Activated naive CD4-positive, alpha-beta T cell treated with anti-CD3 and anti-CD28 coated beads for 36 hours (primary cell): ENCODE measurements at places on chromosomes 5 and 9. TPM values are rescaled to one million over a fixed set of nuclear protein-coding genes. Genes with fewer than 3 reads are reported as not detected.

ARHGEF39 gene
- 30.4 TPM for total RNA-seq

CD274 gene
- 15.0 TPM for total RNA-seq

DNA sequence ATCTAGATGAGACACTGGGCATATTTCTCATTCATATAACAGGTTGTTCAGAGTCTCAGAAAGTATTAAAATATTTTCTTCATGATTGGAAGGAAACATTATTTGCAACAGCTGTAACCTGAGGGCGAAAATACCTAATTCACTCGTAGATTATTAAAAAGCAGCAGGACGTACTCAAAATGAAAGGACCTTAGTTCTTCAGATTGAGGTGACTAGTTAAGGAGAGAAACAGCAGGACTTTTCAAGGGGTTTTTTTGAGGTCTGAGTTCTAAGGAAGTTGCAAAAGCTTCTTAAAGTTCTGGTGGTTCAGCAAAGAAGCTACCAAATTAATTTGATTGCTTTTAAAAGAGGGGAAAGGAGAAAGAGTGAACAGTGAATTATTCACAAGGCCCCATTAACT, 174.9 kb downstream of the TMEM161B start:
- DNase-seq: no peak

DNA sequence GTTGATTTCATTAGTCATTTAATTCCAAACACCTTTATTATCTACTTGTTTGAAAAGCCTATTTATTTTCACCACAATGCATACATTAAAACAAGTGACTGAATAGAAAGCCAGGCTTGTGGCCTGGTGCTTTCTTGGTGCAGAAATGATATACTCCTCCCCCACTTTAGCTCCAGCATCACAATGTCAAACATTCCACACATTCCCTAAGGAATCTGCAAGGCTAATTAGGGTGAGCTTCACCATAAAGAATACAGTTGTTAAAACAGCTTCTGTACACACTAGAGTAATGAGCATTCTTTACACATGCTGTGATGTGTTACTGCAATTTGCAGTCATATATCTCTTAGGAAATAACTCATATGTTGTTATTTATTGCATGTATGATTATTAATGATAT, 705.7 kb downstream of the CETN3 start:
- DNase-seq: no peak

DNA sequence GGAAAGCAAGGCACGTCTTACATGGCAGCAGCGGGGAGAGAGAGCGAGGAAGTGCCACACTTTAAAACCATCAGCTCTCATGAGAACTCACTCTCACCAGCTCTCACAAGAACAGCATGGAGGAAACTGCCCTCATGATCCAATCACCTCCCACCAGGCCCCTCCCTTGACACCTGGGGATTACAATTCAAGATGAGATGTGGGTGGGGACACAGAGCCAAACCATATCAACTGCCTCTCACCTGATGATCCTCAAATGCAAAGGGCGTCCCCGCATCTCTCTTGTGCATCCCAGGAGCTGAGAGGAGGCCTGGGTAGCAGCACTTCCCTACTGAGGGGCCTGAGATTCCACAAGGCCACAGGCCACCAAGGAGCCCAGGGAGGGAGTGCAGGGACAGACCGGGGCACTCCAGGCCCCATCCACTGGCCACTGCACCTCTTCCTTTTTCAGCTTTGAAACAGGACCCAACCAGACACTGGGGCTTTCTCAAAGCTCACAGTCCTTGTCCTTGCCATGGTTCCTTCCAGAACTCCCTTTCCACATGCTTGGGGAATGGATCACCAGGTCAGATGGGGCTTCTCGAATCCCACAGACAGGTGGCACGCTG, 54.5 kb upstream of the IL17B start:
- DNase-seq: no peak

DNA sequence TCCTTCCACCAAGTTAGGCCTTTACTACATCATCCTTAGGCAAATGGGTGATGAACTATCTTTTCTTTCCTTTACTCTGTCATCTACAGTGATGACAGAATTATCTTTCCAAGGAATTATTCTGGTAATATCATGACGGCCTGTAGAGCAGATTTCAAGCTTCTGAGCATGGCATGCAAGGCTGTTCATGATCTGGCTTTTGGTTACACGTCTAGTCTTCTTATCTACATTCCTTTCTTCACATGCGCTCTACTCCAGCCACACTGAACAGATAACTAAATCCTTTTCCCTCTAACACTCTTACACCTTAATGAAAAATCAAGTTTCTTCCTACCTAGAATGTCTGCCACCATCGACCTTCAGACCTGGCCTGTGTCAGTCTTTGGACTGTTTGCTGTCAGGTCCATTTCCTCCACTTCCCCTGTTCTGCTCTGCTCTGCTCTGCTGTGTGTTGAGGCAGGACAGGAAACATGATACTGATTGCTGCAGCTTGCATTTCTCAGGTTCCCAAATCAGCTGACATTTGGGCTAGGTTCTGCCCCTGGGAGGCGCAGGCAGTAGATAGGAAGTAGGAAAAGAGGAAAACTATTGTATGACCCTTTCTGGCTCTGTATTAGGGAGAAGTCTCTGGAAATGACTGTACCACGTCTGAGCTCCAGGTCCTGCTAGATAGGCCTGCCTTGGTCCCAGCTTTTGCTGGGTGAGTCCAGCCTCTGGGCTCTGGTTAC, 4.2 kb downstream of the SCGB3A2 start:
- no peak for DNase-seq

- DNase-seq: no peak
These were observed 84.3 kb downstream of the GHR start for GRCh38 chr5:42507451-42508097.

DNA sequence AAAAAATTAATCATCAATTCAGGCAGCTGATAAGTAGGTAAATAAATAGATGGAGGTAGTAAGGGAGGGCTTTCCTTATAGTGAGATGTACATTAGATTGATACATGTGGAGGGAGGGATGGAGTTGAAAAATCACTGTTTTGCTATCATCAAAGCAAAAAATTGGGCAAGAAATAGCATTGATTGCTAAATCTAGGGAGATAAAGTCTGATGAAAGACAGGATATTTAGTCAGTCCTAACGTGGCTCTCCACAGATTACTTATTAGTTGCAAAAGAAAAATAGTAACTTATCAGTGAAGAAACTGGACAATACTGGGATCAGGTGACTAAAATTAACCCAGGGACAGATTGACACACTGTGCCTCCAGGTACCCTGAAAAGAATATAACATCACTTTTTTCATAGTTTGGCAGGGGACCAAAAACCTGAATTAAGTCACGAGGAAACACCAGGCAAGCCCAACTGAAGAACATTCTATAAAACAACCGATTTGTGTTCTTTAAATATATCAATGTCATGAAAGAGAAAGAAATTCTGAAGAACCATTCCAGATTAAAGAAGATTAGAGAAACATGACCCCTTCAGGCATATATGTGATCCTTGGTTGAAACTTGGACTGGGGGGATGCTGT, 27.1 kb upstream of the GOLPH3 start:
- no peak for DNase-seq

GRCh38 chr5:168819004-168819621, 239.9 kb upstream of the PANK3 start:
- DNase-seq: no peak

LCN12 gene
- 1.1 TPM for total RNA-seq

DNA sequence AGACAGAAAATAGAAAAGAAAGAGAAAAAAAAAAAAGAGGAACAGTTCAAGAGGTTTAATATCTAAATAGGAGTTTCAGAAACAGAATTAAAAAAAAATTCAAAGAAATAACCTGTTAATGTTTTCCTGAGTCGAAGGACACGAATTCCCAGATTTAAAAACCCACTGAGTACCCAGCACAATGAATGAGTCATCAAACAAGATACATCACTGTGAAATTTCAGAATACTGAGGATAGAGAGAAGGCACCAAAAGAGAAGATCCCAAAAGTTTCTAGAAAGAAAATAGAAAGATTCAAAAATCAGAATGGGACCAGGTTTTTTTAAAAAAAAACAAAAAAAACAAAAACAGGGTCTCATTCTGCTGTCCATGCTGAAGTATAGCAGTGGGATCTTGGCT, 8.8 kb downstream of the CDO1 start:
- no peak for DNase-seq

GRCh38 chr5:44565902-44566301, 176.7 kb upstream of the FGF10 start:
- no peak for DNase-seq
